Inflammatory macrophage treated with lipopolysaccharide for 1 hour (primary cell): ENCODE measurements at places on chromosomes 2 and 18.
A peak's percentile ranks its signal among the peaks of the same experiment; 100 is the strongest.

DNA sequence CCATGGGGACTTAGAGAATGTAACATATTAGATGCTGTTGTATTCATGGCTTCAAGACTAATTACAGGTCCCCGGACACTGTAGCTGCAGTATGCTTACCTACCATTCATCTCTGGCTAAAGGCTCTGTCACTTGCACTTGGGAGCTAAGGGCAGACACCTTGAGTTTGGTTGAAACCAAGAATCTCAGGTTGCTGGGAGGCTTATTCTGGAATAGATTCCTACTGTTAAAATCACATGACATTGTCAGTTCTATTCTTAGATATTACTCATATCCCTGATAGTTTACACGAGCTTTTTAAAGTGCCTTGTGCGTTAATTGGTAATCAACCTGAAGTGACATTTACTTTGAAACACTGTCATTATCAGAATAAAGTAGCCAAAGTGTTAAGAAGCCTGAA lies 73.0 kb upstream of the EPB41L5 start:
- no peak for DNase-seq

GRCh38 chr2:86396291-86396785 lies 44.8 kb upstream of the KDM3A start:
- peak; percentile 16 for DNase-seq

GRCh38 chr2:104976603-104977120 lies 61.2 kb upstream of the MRPS9 start:
- DNase-seq: peak; percentile 8

DNA sequence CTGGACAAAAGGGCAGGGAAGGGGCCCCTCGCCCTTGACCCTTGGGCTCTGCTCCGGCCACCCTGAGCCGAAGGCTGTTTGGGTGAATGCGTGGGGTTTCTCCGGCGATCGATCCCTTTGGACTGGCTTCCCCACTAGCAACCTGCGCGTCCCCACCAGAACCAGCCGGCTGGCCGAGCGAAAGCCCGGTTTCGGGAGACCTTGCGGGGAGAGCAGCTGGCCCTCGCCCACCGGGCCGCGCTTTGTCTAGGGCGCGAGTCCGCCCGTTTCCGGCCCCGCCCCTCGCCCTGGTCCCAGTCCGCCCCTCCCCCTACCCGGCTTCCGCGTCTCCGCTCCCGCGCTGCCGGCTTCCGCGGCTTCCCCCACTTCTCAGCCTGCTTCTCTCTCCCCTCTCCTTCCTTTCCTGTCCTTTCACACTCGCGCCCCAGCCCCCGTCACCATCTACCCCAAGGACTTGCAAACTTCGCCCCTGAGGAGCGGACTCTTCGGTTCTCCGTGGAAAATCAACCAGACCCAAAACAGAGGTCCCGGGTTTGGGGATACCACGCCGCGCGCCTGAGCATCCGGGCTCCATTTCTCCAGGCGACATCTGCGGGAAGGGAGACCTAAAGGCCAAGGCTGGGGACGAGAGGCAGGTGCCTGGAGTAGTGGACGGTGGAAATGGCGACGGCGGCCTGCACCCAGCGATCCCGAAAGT lies 48.0 kb upstream of the ATP6V1B1 start:
- DNase-seq: no peak

DNA sequence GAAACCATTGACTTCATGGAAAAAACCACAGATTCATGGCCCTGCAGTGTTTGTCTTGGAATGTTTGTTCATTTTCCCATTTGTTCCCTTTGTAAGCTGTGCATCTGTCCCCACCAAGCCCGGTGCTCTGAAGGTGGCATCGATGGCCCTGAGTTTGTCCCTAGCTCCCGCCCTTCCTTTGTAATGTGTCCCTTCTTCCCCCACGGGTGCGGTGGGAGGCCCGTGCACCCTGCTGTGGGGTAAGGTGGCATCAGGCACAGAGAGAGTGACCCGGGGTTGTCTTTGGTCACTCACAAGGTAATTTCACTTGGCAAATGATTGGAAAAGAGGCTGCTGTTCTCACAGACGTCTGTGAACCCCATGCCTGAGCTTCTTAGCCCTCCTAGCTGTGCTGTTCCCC lies 28.7 kb downstream of the KLHL29 start:
- no peak for DNase-seq

DNA sequence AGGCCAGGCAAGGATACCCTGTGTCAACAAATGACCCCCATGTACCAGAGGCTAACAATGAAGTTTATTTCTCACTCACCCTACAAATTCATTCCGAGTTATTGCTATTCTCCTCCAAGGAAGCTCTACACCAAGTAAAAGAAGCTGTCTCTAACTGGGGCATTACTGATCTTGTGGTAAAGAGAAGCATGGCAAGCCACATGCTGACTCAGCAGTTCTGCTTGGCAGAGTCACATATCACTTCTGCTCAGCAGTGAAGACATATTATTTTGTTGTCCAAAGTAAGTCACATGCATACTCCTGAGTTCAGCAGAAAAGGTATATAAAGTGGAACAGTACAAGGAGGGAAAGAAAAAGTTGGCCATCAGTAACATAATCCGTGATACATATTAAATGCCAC lies 315.8 kb downstream of the GULP1 start:
- no peak for DNase-seq

- no peak for DNase-seq
Observed at GRCh38 chr18:62107881-62108280, 79.0 kb downstream of the PIGN start.

GRCh38 chr18:41992066-41992465 lies 37.0 kb downstream of the PIK3C3 start:
- no peak for DNase-seq

- DNase-seq: no peak
Observed at GRCh38 chr2:234595829-234596228, 98.9 kb upstream of the ARL4C start.

- no peak for DNase-seq
Observed at GRCh38 chr2:187495324-187495723, 47.3 kb upstream of the CALCRL start.

DNA sequence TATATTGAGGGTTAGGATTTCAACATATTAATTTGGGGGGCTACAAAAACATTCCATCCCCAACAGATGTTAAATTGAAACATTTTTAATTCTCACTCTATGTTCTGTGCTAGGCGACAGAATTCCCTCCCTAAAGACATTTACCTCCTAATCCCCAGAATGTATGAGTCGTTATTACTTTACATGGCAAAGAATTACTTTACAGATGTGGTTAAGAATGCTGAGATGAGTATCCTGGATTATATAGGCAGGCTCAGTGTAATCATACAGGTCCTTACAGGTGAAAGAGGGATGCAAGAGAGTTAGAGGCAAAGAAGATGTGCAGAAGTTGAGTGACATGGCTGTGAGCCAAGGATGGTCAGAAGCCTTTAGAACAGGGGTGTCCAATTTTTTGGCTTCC lies 974.1 kb upstream of the ACVR2A start:
- DNase-seq: no peak

DNA sequence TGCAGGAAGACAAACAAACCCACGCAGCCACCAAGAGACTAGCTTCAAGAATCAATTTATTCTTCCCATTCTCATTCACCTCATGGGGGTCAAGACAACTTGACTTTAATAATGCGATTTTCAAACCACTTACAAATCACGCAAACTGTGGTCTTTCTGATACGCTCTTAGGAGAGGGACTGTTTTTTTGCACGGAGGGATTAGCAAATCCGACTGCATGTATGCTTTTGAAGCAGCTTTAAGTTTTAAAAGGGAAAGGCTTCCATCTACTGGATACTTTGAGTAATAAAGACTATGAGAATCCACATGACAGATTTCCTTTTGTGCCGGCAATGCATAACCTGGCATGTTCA lies 322.9 kb upstream of the KCNJ3 start:
- peak; percentile 11 for DNase-seq

- no peak for DNase-seq
Observed at GRCh38 chr2:212548455-212548819, 9.8 kb upstream of the ERBB4 start.
